ENCODE measurements at places on chromosomes 4 and X.

DNA sequence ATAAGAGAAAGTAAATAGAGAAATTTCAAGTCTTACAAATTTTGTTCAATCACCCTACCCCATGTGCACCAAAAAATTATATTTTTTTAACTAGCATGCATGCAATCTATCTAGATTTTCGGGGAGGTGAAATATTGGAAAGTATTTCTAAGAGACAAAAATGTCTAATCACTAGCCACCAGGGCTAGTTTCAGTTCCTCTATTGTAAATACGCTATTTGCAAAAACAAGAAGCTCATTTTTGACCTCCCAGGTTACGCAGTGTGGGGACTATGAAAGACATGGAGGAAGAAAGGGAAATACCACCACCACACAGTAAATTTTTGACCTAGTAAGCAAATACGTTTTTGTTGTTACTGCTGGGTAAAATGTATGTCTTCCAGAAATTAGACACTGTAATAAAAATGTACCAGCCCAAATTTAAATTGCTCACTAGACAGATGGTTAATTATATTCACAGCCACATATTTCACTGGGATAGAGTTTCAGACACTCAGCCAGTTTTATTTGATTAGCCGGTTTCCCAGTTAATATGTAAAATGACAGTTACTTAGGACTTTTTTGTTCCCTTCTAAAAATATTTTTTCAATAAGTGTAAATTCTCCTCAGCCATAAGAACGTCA lies 2.2 kb downstream of the NEXMIF start:
- no peak for DNase-seq

GRCh38 chr4:41693629-41694028 lies 54.9 kb downstream of the PHOX2B start:
- peak; percentile 7 for DNase-seq

GRCh38 chr4:93061826-93062225 lies 758.1 kb downstream of the GRID2 start:
- no peak for DNase-seq

GRCh38 chr4:26074712-26075430 lies 160.9 kb downstream of the SMIM20 start:
- no peak for DNase-seq

All from SHP77 treated with DMSO at 0.1 percent for 48 hours (cell line).